Stimulated activated CD4-positive, alpha-beta T cell treated with anti-CD3 and anti-CD28 coated beads, Interleukin-2, amount 100 ng/mL, for 24 hours (primary cell): ENCODE measurements at places on chromosomes 2 and 18.

GRCh38 chr2:16069663-16069932, 129.2 kb downstream of the MYCN start:
- no peak for DNase-seq

- no peak for DNase-seq
Observed at GRCh38 chr2:42028571-42029148, 19.2 kb upstream of the PKDCC start.

GRCh38 chr2:130826821-130827501, 9.8 kb upstream of the ARHGEF4 start:
- DNase-seq = no peak

GRCh38 chr18:11522992-11523391, 86.4 kb upstream of the SLC35G4 start:
- DNase-seq = no peak

DNA sequence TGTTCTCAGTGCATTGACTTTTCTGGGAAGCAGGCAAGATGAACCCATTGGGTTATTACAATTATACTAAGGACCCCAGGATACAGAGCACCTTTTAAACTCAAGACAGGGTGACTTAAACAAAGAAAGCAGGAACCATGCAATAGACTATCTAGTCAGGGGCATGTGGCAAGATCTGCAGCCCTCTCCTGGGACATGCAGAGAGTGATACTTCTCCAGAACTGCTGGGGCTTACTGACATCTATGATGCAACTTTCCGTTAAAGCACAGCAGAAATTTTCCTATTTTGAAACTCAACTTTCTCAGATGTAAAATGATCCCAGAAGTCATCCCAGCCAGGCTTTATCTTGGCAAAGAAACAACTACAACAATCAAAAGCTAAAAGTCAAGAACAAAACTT, 162.2 kb upstream of the HNMT start:
- DNase-seq = no peak

- no peak for DNase-seq
Observed at GRCh38 chr2:125364192-125364983, 1291.6 kb upstream of the GYPC start.

DNA sequence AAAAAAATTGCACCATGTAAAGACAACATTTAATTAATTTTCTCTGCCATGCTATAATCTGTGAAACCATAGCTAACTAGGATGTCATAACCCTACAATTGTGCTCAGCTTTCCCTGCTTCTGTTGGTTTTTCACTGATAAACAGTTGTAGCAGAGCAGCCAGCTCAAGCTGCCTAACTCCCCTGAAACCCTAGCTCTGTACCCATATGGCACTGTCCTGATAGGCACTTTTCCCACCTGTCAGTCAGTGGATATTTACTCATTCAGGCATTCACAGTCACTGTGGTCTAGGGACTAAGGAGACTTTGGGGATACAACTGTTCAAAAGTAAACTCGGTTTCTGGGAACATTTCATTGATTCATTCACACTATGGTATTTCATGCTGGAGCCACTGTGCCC, 407.0 kb downstream of the DSEL start:
- DNase-seq = no peak

GRCh38 chr2:150802635-150803034, 315.2 kb upstream of the RND3 start:
- no peak for DNase-seq

DNA sequence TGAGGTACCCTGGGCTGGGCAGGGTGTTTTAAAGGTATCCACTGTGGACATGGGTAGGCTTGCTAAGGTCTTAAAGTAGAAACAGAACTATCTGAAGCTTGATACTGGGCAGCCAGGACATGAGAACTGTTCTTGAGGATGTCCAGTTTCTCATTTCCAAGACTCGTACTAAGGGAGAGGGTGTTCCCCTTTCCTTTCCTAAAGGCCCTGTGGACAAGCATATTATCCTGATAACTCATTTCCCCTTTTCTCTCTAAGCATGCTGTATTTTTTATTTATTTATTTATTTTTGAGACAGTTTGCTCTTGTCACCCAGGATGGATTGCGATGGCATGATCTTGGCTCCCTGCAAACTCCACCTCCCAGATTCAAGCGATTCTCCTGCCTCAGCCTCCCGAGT, 273.6 kb downstream of the PRKCE start:
- DNase-seq = no peak

DNA sequence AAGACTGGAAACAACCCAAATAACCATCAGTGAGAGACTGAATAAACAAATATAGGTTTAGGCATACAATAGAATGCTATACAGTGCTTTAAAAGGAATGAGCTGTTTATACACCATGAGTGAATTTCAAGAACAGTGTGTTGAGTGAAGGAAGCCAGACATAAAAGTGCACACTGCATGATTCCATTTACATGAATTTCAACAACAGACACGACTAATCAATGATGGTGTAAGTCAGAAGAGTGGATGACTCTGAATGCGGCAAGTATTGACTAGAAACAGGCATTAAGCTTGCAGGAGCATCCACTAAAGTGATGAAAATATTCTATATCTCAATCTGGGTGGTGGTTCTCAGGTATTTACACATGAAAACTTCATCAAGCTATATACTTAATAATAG, 142.7 kb upstream of the SLC39A10 start:
- no peak for DNase-seq

DNA sequence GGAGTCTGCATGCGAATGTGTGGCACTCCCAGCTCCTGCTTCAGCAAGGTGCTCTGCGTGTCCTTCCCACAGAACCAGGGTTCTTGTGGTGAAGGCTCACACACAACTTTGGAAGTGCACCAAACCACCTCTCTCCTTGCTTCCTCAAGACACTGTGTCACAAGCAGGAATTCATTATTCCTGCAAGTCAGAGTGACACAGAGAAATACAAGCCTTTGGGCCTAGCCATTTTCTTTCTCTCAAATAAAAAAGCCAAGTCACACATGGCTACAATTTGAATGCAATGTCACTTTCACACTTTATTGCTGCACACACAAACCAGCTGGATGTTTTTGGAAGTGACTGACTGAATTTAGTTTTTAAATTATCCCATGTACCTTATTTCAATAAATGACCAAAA, 30.1 kb upstream of the THOC1 start:
- no peak for DNase-seq
